ENCODE measurements at places on chromosomes 1 and 21. TPM values are rescaled to one million over a fixed set of nuclear protein-coding genes. Genes with fewer than 3 reads are reported as not detected.

The ATP6V1G3 gene
- not detected for total RNA-seq

The HES4 gene
- total RNA-seq, result 169 TPM

The LRRN2 gene
- 5.9 TPM for total RNA-seq

The ETV3L gene
- total RNA-seq, result not detected

The PERM1 gene
- 0.20 TPM for total RNA-seq

The RHCE gene
- total RNA-seq, result 0.75 TPM

The OR2T35 gene
- not detected for total RNA-seq

The HPCA gene
- total RNA-seq, result not detected

The ECM1 gene
- 26.0 TPM for total RNA-seq

The PM20D1 gene
- total RNA-seq, result not detected

The ZNF648 gene
- total RNA-seq, result not detected

The DYNLT5 gene
- not detected for total RNA-seq

The FAM72C gene
- total RNA-seq, result 0.61 TPM

The LCE2C gene
- total RNA-seq, result not detected

The TMPRSS15 gene
- total RNA-seq, result not detected

The KIF17 gene
- total RNA-seq, result 2.2 TPM

The KRTAP19-3 gene
- total RNA-seq, result not detected

The TESK2 gene
- total RNA-seq, result 1.7 TPM

The PLA2G5 gene
- total RNA-seq, result not detected

The IGSF5 gene
- total RNA-seq, result 0.64 TPM

The SPATA45 gene
- 0.65 TPM for total RNA-seq

The CACHD1 gene
- 28.3 TPM for total RNA-seq

The HS2ST1 gene
- 38.7 TPM for total RNA-seq

The CYYR1 gene
- 4.7 TPM for total RNA-seq

The OPTC gene
- total RNA-seq, result not detected
